ENCODE measurements at places on chromosomes 4 and X. TPM values are rescaled to one million over a fixed set of nuclear protein-coding genes. Genes with fewer than 3 reads are reported as not detected.

- no peak for DNase-seq
Measured at GRCh38 chrX:10395643-10396042, 224.7 kb downstream of the MID1 start.

DNA sequence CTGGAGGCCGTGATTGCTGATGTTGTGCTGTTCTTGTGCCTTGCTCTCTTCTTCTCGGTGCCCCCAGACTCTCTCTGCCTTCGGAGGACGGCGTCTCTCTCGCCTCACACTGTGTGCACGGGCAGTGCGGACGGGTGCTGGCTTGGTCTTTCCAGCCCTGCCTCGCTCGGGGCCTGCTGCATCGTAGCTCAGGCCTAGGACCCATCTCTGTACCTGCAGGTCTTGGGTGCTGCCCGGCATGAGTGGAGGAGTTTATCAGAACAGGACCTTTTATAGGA lies 18.2 kb downstream of the RGS12 start:
- no peak for DNase-seq

DNA sequence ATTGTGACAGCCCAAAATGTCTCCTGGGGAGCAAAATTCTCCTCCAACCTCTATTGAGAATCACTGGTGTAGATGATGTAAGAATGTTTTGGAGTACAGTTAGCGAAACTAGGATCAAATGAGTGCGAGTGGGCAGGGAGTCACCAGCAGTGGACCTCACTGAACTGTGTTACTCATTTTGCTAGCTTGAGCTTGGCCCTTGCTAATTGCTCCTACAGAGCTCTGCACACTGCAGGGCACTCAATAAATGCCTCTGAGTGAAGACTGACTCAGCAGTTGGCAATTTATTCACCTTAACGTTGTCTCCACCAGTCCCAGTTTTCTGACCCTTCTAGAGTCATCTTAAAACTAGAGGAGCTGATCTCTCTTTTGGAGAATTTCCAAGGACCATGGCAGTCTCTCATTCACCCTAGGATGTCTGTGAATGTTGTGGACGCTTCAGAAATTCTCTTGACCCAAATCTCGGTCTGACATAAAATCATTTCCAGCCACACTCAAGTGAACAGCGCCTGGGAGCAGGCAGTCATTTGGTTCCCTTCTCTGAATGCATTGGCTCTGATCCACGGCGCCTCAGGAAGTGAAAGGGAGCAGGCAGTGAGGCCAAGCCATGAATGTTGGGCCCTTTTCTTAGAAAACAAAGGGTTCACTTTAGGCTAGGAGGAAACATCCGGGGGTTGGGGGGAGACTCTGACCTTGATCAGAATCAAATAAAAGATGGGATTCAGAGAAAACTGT lies 148.1 kb downstream of the NWD2 start:
- peak; percentile 43 for DNase-seq

- DNase-seq = no peak
Measured at GRCh38 chrX:15653961-15654360, 10.6 kb downstream of the CLTRN start.

DNA sequence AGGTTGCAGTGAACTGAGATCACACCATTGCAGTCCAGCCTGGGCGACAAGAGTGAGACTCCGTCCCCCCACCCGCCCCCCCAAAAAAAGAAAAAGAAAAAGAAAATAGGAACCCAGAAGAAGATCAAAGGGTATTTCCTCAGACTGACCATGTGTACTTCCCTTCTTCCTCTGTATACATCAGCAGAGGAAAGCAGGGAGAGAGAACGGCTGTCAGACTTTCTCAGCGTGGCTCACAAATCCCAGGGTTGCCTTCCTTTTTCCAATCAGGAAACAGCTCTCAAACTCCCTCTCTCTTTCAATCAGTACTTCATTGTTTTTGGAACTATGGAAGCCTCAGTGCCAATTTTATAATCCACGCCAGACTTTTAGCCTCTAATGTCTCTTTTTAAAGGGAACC lies 59.1 kb downstream of the CHRNA9 start:
- DNase-seq = no peak

The FAM47E gene
- 6.4 TPM for polyA plus RNA-seq
